Activated T-helper 1 cell treated with anti-CD3 and anti-CD28 coated beads, Interleukin-2, amount 50 U/mL, for 16 hours (primary cell): ENCODE measurements at places on chromosomes 5 and 9.

- DNase-seq: peak; percentile 37
These were observed at the start of gene MZB1 for GRCh38 chr5:139389701-139390638. Gene MZB1 (minus strand): TSS chr5:139389913. CDS start chr5:139389856, 57 bp downstream.

DNA sequence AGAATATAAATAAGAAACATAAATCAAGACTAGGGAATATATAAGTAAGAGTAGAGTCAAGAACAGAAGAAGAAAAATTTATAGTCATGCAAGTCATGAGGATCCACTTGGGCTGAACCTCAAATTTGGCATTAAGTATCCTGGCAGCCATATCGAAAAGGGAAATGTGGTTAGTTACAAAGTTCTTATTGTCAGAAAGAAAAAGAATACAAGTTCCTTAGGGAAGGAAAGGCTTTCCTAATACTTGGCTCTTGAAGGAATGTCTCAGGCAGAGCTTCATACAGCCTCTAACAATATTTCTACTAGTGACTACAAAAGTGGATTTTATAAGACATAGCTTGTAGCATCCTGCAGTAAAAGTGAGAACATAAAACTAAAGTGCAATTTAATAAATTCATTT is 45.4 kb downstream of the TMEM252 start:
- no peak for DNase-seq

DNA sequence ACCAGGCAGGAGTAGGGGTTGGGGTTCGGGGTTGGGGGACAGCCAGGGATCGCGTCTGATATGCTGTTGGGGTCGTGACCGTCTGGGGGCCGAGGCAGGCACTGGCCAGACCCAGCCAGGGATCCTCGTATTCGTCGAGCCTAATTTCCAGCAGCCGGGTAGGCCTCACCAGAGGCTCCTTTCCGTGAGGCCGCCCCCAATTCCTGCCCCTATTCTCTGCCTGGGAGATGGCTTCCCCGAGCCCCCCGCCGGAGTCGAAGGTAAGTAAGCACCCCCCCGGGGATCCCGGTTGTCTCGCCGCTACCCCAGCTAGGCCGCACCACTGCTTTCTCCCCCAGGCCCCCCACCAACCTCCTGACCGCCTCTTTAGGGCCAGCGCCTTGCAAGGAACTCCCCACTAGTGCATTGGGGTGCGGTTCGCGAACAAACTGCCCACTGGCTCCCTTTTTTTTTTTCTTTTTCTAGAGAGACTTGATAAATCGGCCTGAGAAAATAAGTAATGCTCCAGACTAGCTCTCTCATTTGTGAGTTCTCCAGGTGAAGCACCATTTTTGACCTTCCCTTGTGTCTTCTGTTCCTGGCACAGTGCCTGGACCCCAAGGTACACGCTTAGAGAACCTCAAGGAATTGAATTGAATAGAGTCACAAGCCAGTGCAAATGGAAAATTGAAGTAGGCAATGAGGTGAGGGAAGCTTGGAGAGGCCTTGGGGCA is 435 bp downstream of the ZNF189 start:
- peak; percentile 5 for DNase-seq

GRCh38 chr5:9329125-9329524 is 216.8 kb downstream of the SEMA5A start:
- no peak for DNase-seq

DNA sequence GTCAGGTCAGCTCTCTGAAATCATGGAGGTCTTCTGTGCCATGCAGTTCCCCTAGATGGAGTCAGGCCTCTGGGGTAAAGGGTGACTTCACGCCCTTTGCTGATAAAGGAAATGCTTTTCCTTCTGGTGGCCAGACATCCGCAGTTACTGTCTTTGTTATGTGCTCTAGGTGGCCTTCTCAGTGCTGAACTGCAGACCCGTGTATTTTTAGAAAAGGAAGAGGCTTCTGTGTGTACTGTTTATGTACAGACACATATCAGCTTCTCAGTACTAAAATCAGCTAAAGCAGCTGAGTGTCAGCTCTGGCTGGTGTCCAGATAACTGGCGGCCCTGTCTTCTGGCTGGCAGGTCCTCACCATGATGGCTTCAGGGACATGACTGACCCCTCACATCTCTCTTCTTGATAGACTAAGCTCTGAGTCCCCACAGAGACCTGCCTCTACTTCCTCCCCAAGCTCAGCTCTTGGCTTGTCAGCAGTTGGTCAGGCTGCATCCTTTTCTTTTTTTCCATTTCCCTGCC is 75.3 kb downstream of the ARHGAP26 start:
- DNase-seq: no peak

DNA sequence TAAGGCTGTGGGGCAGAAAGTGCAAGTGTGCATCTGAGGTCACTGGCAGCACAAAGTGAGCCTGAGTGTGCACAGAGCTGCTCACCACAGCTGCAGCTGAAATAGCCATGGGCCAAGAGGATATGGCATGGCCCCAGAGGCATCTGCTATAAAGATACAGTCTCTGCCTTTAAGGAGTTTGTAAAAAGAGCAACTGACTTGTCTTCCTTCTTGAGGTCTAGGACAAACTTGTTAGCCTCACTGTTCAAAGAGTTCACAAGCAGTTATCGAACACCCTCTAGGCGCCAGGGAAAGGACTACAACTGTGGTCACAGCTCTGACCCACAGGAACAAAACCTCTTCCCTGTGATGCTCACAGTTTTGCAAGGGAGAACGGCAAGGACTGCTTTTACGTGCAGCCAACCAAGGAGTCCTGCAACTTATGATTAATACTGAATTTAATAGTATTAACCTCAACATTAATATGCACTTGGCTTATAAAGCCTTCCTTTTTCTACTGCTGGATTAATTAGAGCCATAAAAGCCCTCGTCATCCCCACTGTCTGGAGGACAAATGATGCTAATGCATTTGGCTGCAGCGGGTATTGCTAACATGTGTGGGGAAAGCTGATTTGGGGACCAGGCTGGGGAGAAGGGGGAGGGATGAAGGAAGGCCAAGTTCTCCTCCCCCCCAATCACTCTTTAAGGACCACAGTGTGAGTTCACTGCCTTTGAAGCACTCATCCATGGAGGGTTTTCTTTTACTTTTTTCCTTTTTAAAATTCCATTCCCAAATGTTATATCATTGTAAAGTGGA is 189.8 kb upstream of the TRIM32 start:
- DNase-seq: no peak

DNA sequence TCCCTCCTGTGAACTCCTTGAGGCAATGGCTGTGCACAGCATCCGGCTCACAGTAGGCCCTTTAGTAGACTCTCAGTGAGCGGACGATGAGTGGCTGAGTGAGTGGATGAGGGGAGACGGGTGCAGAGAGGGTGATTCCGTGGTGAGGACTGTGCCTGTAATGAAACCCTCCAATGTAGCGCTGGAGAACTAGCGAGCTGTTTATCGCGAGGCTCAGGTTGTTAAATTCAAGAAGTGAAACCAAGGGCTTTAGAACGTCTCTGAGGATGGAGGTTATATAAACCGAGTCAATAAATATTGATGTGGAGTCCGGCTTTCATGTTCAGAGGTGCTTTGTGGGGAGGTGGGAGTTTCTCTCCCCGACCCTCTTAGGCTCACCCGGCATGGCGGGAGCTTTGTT is 53.2 kb downstream of the NSG2 start:
- DNase-seq: no peak

DNA sequence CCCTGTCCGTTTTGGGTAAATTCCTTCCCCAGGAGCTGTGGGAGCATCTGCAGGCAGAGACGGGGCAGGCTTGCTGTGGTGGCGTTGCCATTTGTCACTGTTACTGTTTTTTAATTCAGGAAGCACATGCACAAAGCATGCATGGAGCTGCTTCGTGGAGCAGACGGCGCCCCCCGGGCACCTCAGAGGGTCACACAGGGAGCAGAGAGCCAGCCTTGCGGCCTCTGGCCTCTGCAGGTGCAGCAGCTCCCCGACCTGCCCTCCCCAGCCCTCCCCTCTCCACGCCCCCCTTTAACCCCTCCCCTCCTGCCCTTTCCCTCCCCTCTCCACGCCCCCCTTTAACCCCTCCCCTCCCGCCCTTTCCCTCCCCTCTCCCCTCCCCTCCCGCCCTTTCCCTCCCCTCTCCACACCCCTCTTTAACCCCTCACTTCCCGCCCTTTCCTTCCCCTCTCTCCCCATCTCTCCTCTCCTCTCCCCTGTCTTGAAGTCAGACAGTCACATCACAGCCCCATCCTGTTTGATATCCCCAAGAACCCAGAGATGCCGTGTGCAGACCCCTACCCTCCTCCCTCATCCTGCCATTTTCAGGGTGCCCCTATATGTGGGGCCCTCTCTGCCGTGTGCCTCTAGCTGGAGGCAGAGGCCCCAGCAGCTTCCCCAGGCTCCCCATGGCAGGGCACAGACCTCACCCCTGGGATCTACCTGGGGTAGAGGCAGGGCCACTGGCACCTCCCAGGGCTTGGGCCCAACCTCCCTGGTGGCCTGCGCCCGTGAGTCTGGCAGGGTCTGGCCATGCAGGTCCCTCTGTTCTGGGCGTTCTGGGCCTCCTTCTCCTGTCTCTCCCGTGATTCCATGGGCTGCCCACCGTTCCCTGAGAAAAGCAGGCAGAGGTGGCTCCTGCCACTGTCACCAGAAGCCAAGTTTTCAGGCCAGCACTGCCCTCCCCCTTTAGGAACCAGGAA is 29.6 kb upstream of the UBAC1 start:
- DNase-seq: peak; percentile 34

DNA sequence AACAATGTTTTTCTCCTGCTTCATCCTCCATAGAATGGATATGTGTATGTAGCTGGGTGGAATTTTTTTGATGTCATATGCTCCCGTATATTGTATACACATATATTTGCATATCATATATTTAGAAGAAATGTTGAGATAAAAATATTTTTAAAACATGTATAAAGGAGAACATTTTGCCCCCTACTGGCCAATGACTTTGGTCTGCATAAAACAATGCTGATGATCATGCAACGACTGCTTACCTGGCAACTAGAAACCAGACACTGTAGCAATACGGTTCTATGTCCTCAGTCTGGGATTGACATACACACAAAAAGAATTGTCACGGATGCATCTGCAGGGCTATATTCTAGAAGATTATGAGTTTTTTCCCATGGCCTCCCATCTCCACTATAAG is 503.6 kb downstream of the ELAVL2 start:
- DNase-seq: no peak

DNA sequence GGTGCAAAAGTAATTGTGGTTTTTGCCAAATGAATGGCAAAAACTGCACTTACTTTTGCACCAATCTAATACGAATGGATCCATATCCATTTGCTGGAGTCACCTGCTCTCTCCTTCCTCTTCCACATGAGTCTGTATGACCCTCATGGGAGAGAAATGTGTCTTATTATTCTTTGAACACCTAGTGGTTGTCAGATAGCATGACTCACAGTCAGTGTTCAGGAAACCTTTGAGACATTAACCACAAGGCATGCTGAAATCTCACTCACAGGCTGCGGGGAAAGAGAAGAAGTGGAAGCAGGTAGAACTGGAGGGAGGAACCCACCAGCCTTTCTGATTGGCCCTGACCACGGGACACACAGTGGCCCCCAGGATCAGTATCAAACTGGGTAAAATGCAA is 222.8 kb upstream of the KLF4 start:
- DNase-seq: no peak

DNA sequence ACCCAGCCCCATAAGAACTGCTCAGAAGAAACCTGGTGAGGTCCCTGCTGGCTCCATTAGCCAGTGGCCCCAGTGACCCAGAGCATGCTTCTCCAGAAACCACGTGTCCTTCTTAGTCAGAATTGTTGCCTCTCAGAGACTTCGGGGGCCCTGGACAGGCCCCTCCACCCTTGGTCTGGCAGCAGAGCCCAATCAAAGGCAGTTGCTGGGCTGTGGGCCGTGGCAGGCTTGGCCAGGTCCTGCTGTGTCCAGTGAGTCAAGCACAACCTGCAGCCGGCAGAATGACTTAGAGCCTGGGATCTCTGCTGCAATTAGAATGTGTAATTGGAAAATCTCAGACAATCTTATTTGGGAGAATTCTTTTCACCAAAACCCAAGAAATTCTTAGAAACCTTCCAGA is 502.0 kb upstream of the KLF4 start:
- no peak for DNase-seq

GRCh38 chr5:177018341-177018740 is 4.2 kb upstream of the ZNF346 start:
- no peak for DNase-seq

DNA sequence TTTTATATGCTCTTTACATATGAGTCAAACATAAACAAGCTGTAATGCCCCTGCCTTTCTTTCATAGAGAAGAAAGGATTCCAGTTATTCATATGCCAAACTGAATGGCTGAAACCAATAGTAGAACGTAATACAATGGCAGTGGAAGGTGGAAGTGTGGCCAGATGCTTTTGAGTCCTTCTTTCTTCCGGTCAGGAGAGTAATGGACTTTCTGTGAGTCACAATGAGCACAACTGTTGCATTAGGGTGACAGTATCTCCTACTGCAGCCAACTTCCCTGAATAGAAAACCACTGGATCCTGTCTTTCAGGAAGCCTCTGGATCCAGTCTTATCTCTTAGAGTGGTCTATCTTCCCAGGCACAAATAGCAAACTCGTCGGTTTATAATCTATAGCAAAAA is 855.2 kb downstream of the MAT2B start:
- no peak for DNase-seq

DNA sequence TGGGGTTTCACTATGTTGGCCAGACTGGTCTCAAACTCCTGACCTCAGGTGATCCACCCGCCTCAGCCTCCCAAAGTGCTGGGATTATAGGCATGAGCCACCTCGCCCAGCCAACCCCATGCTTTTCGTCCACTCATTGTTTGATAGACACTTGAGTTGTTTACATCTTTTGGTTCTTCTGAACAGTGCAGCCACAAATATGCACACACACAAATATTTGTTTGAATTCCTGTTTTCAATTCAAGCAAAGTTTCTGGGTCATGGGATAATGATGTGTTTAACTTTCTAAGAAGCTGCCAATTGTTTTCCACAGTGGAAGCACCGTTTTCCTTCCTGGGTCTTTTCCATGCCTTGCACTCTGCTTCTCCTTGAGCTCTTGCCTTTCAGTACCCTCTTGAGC is 6.8 kb upstream of the PAEP start:
- DNase-seq: no peak

DNA sequence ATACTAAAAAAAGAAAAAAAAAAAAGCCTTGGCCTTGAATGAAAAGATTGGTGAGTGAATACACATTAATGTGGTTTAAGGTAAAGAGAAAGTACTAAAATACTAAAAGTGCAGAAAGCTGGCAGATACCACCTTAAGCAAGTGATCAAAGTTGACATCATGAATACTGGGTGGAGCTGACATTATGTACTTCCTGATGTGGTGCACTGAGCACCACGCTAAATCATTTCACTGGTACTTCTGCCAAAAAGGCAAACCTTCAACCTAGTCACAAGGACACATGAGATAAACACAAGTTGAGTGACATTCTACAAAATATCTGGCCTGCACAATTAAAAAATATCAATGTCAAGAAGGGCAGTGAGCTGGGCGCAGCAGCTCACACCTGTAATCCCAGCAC is 33.8 kb upstream of the PANK3 start:
- no peak for DNase-seq

DNA sequence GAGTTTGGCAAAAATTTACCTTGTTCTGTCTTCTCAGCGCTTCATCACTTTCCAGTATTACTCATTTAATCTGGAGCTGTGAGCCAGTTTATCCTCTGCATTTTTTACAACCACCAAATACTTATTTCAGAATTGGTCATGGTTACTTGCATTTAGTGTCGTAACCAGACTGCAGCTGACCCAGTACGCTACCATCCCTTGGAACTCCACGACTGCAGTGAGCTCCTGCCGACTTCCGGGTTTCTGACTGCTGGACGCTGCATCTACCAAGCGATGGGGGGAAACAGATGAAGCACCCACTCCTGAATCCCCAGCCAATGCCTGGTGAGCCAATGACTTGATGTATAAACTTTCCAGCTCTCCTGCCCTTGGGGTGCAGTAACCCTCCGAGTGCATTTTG is 174.4 kb upstream of the PRLR start:
- no peak for DNase-seq

- DNase-seq: no peak
These were observed 179.7 kb upstream of the DAB2 start for GRCh38 chr5:39604491-39604890.

- no peak for DNase-seq
These were observed 34.8 kb downstream of the HMGXB3 start for GRCh38 chr5:150035139-150035895.
